ENCODE measurements at places on chromosomes 3 and 15.

DNA sequence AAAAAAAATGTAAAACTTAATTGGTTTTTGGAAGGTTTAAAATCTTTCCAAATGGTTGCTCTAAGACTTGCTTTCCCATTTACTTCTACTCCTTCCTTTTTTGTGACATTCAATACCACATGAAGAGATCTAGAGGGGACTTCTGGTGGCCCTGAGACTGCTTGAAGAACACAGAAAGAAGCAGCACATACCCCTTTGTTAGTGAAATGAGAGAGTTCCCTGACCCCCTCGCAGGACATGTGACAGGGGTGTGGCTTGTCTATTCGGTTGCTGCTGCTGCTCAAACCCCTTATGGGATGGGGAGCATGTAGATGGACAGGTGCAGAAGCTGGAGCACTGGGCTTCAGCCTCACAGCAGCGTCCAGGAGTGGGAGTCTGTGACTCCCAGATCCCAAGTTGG lies 71.0 kb downstream of the ZMAT3 start:
- no peak for DNase-seq

DNA sequence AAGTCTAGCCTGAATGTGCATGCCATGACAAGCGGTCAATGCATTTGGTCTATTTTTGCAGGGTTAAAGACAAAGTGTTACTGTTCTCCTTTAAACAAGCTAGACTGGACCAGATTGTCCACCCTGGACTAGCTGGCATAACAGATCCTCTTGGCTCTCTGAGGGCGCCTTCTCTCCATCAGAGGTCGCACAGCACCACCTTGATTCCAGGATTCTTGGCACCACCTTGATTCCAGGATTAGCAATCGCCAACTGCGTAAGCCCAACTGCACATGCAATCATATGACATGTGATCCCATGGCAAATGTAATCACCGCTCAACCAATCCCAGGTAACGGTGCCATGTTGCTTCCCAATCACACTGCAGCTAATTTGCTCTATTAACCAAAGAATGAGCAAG lies 98.6 kb downstream of the OXNAD1 start:
- no peak for DNase-seq

DNA sequence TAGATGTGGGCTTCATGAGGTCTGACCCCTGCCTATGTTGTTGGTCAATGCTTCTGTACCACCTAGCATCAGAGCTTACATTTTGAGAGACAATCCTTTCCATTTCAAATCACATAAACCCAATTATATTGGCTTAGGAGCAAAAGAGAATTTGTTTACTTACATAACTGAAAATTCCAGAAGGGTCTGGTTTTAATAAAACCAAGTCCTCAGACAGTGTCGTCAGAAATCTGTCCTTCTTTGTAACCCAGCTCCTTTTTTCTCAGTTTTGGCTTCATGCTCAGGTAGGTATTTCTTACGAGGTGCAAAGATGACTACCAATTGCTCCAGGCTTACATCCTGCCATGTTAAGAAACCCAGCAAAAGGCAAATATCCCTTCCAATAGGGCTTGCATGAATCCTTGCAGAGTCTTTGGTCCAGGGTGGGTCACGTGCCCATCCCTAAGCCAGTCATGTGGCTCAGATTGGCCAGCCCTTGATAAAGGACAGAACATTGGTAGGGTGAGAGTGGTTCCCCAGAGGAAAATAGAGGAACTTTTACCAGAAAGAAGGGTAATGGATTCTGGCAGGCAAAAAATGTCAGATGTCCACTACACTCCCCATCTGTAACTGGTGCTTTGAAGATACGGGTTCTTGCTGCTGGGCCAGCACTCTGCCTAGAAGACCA lies 50.2 kb upstream of the VILL start:
- DNase-seq, result no peak

DNA sequence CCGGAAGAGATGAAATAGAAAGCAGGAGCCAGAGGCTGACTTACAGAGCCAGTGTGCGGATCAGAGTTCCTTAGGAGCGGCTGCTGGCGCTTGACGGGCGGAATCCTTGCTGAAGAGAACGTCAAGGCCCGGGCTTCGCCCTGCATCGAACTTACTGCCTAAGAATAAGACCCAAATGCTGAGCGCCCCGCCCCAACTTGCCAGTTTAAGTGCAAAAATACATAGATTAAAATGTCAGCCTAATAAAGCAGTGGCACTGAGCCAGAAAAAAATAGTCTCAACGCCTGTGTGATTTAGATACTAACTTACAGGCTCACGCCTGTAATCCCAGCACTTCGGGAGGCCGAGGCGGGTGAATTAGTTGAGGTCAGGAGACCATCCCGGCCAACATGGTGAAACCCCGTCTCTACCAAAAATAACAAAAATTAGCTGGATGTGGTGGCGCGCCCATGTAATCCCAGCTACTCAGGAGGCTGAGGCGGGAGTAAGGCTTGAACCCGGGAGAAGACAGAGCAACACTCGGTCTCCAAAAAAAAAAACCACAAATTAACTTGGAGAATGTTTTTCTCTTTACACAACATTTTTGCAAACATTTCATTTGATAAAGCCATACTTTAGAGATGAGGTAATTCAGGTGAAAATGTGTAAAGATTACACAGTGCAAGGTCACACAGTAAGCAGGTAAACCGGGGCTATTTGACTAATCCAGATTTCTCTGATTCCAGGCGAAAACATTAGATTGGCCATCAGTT lies 1.2 kb upstream of the UBP1 start:
- no peak for DNase-seq

DNA sequence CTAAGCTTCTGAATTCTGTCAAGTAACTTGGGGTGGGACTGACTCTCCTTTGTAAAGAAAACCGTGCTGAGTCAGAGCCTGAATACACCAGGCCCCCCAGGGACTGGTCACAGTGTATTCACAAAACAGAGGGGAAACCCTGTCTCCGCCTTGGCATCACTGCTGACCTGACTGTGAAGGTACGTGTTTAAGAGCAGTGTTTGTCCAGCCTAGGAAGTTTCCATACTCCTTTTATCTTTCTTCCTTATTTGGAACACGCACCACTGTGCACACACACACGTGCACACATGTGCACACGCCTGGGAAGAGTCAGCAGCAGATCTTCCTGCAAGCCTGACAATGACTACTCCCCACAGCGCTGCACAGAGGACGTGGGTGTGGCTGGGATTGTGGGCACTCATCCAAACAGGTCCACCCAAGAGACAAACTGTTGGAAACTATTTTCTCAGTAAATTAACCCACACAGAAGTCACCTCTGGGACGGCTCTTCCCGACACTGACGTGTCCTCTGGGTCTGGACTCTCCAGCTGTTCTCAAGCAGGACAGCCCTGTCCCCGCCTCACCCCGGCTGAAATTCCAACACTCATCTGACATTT lies 87.7 kb downstream of the ATP10A start:
- DNase-seq, result peak; percentile 88

DNA sequence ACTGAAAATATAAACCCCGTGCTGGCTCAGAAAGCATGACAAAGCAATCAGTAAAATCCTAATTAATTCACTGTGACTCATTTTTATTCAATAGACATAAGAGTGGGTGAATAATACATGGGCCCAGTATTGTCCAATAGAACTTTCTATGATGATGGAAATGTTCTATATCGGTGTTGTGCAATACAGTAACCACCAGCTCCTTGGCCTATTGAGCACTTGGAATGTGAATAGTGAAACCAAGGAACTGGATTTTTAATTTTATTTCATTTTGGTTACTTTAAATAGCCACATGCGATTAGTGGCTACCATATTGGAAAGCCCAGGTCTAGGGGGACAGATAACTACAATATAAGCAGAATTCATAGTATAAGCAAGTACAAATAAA lies 69.8 kb upstream of the PPP2R3A start:
- DNase-seq, result no peak

DNA sequence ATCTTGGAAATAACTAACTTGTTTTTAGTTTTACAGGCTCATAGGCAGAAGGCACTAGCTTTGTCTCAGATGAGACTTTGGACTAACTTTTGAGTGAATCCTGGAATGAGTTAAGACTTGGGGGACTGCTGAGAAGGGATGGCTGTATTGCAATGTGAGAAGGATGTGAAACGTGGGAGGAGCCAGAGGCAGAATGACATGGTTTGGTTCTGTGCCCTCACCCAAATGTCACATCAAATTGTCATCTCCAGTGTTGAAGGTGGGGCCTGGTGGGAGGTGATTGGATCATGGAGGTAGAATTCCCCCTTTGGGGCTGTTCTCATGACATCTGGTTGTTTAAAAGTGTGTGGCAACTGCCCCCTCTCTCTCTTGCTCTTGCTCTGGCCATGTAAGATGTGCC lies 28.8 kb upstream of the CCDC50 start:
- no peak for DNase-seq
